ENCODE measurements at places on chromosomes 2 and 18. TPM values are rescaled to one million over a fixed set of nuclear protein-coding genes. Genes with fewer than 3 reads are reported as not detected.

GKN1 gene
- total RNA-seq, result not detected

UGT1A5 gene
- total RNA-seq, result not detected

BMP10 gene
- not detected for total RNA-seq

SKOR2 gene
- not detected for total RNA-seq

ANKRD30B gene
- total RNA-seq, result not detected

DNA sequence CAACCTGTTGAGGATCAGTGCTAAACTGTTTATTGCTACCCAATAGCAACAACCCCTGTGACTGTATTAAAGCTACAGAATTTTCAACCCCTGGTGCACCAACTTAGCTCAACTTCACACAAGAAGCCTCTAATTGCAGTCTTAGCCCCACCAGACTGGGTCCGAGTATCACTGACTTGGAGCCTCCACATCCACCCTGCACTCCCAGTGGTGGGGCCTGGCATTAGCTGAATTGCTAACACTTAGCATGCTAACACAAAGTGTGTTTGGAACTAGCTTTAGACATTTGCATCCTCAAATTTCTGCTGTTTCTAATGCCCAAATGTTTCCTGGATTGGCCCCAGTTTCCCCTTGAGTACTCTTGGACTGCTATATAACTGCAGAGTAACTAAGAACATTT, 298.6 kb downstream of the AGPS start:
- H3K36me3 ChIP-seq, result no peaks in the 10 kb centered on the region
- H3K27me3 ChIP-seq, result peaks cover 27% of the 10 kb centered on the region
- H3K4me3 ChIP-seq, result no peak overlapping the region
- no peak overlapping the region for H3K27ac ChIP-seq
- peaks cover 4% of the 10 kb centered on the region for H3K4me1 ChIP-seq
- no peak for DNase-seq

GRCh38 chr2:204691911-204692510, 146.7 kb downstream of the PARD3B start:
- H3K27ac ChIP-seq, result no peak overlapping the region
- no peaks in the 10 kb centered on the region for H3K4me1 ChIP-seq
- no peaks in the 10 kb centered on the region for H3K36me3 ChIP-seq
- H3K27me3 ChIP-seq, result peaks cover 2% of the 10 kb centered on the region

DNA sequence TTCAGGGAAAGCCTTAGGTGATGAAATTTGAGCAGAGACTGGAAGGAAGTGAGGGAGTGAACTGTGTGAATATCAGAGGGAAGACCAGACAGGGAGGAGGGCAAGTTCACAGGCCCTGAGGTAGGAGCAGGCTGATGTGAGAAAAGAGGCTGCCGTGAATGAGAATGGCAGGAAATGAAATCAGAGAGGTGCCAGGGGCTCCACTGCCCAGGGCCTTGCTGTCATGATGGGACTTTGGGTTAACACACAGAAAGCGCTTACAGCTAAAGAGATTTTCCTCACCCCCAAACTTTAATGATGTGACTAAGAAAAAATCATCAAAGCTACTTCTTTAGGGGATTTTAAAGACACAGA, 53.8 kb downstream of the MARCHF4 start:
- no peak for DNase-seq
- no peaks in the 10 kb centered on the region for H3K36me3 ChIP-seq
- peaks cover 8% of the 10 kb centered on the region for H3K27me3 ChIP-seq
- H3K4me1 ChIP-seq, result no peaks in the 10 kb centered on the region
- H3K27ac ChIP-seq, result no peak overlapping the region
- no peak overlapping the region for H3K4me3 ChIP-seq

DNA sequence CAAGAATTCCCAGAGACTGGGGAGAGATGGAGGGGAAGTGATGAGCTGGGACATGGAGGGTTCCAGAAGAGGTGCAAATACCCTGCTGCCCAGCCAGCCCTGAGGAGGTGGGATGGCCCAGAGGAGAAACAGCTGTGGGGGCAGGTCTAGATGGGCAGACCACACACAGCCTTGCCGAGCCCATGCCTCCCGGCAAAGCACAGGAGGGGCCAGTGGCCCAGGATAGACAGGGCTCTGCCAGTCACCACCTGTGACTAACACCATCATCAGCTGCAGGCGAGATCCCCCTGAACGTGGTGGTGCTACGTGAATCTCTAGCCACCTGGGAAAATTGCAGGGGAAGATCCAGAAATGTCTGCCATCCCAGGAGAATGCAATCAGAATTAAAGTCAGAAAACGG, 39.4 kb downstream of the SCTR start:
- H3K27me3 ChIP-seq, result no peaks in the 10 kb centered on the region
- DNase-seq, result peak; percentile 19
- H3K36me3 ChIP-seq, result no peaks in the 10 kb centered on the region
- H3K4me1 ChIP-seq, result no peaks in the 10 kb centered on the region

DNA sequence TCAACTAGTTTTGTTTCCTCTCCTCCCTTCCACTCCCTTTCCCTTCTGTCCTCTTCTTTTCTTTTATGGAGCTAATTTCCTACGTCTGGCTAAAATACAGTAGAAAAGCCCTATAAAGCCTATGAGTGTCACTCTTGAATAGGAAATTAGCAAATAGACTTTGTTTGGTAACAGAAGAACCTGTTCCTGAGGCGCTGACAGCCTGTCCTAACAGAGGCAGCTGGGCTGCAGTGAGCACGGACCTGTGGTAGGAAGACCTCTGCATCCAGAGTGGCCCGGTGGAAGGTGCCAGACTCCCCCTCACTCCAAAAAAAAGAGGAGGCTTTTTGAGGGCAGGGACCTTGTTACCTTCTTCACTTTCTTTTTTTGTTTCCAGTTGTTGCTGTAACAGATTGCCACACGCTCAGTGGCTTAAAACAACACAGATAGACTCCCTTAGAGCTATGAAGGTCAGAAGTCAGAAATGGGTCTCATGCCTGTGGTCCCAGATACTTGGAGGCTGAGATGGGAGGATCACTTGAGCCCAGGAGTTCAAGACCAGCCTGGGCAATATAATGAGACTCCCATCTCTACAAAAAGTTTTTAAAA, 81.2 kb upstream of the TXNDC2 start:
- H3K4me1 ChIP-seq, result no peaks in the 10 kb centered on the region
- DNase-seq, result no peak
- H3K27ac ChIP-seq, result no peak overlapping the region
- no peaks in the 10 kb centered on the region for H3K36me3 ChIP-seq
- peaks cover 16% of the 10 kb centered on the region for H3K27me3 ChIP-seq

DNA sequence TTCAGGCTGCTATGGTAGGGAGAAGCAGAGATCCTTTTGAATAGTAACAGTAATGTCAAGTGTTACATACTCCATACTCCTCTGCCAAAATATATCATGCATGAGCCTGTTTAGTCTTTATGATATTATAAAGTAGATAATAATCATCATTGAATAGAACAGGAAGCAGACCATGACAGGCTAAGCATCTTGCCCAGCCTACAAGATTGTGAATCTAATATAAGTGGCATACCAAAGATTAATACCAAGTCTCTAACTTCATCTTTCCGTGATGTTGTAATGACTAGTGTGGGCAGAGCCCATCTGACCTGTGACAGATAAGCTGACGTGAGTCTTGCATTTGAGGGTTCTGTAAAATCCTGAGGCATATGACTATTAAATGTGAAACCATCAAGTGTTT, 13.1 kb downstream of the NDUFB3 start:
- no peak for DNase-seq
- peaks cover 36% of the 10 kb centered on the region for H3K36me3 ChIP-seq
- no peak overlapping the region for H3K4me3 ChIP-seq
- H3K27ac ChIP-seq, result no peak overlapping the region
- peaks cover 2% of the 10 kb centered on the region for H3K4me1 ChIP-seq

GRCh38 chr18:26711756-26712155, 153.8 kb downstream of the AQP4 start:
- no peak for DNase-seq
- peaks cover 21% of the 10 kb centered on the region for H3K27me3 ChIP-seq
- no peak overlapping the region for H3K4me3 ChIP-seq
- peaks cover 25% of the 10 kb centered on the region for H3K4me1 ChIP-seq
- peaks cover 2% of the 10 kb centered on the region for H3K36me3 ChIP-seq
- no peak overlapping the region for H3K27ac ChIP-seq

DNA sequence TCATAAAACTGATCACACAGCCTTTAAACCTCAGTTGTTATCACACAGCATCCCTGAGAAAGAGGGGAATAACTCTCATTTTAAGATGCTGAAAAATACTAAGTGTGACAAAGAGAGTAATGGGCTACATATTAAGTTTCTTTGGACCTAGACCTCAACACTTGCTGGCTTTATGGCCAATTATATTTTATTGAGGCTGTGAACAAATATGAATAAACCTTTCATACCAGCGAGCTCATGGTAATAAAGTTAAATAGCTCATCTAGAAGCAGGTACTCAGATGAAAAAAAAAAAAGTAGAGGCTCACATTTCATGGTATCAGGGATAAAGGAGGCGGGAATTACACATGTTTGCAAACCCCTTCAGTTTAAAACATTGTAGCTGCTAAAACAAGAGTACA, 75.7 kb downstream of the DOCK10 start:
- peaks cover 28% of the 10 kb centered on the region for H3K36me3 ChIP-seq
- peaks cover 46% of the 10 kb centered on the region for H3K4me1 ChIP-seq
- no peak overlapping the region for H3K27ac ChIP-seq
- H3K4me3 ChIP-seq, result no peak overlapping the region
- no peaks in the 10 kb centered on the region for H3K27me3 ChIP-seq
- no peak for DNase-seq
